ENCODE measurements at places on chromosomes 2 and 18.

DNA sequence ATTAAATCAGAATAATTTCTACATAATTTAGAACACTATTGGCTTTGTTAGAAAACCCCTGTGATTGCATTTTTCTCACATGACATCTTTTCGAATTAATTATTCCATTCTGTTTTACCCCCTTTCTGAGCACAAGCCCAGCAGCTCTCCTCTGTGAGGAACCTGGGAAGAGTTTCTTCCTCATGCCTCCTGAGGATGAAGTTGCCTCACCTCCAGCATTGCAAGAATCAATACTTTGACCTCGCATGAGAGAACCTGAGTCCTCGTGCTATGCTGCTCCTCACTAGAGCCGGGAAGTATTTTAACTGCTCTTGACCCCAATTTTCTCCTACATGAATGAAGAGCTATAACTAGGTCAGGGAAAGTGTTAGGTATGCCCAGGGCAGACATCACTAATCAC lies 77.1 kb upstream of the RAPH1 start:
- no peak for DNase-seq

GRCh38 chr2:24859968-24860600 lies 60.0 kb downstream of the ADCY3 start:
- DNase-seq, result no peak

- DNase-seq, result no peak
Measured at GRCh38 chr2:26451700-26452099, 26.2 kb downstream of the OTOF start.

DNA sequence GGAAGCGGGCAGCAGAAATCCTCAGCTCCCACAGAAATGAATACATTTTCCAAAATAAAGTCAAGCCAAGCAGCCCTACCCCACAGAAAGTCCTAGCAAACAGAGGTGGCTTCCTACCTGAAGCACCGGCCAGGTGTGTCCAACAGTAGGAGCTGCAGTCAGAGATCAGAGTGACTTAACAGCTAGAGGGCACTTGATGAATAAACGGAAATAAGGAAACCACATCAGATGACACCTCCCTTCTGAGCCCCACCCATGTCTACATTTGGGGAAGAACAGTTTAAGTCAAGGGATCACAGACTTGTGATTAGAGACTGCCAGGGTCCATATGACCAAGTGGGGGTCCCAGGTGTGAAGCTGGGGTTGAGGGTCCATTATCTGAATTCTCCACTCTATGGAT lies at the start of gene CXCR1:
Gene CXCR1 (minus strand): TSS at position 172 of the 400 bp plus-strand sequence. CDS start 1,751 bp downstream, outside the sequence.
- DNase-seq, result no peak

- peak; percentile 34 for DNase-seq
Measured at GRCh38 chr2:185433824-185434223, 304.8 kb upstream of the FSIP2 start.

Measured in mesenchymal stem cell (in vitro differentiated cells and primary cell).